H9 (cell line): ENCODE measurements at places on chromosomes 7 and 10. TPM values are rescaled to one million over a fixed set of nuclear protein-coding genes. Genes with fewer than 3 reads are reported as not detected.
A peak's percentile ranks its signal among the peaks of the same experiment; 100 is the strongest.

The GBX1 gene
- not detected in 2 replicates for total RNA-seq

GRCh38 chr10:62149621-62150020 lies 119.0 kb downstream of the RTKN2 start:
- no peak overlapping the region for H3K27ac ChIP-seq
- no peaks in the 10 kb centered on the region; the same call in 2 of the 3 replicates for H3K36me3 ChIP-seq
- H3K27me3 ChIP-seq = no peaks in the 10 kb centered on the region
- no peak overlapping the region for H3K4me3 ChIP-seq
- DNase-seq = no peak

DNA sequence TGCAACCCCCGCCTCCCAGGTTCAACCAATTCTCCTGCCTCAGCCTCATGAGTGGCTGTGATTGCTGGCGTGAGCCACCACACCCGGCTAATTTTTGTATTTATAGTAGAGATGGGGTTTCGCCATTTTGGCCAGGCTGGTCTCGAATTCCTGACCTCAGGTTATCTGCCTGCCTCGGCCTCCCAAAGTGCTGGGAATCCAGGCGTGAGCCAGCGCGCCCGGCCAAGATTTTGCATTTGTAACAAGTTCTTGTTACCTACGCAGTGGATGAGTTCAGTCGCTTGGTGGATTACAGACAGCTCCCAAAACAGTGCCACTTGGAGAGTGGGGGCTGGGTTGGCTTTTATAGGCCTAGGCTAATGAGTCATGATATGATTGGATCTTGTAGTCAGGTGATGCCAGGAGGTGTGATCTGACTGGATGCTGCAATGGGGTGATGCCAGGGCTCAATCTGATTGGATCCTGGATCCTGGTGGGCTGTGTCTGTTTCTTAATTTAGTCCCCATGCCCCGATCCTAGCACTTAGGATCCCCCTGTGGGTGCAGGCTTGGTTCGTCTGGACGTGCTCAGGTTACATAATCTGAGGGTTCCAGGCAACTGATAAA lies 20.3 kb downstream of the SBDS start:
- H3K27ac ChIP-seq = no peak overlapping the region
- no peaks in the 10 kb centered on the region for H3K36me3 ChIP-seq
- no peak for DNase-seq
- H3K27me3 ChIP-seq = no peaks in the 10 kb centered on the region
- H3K4me1 ChIP-seq = no peaks in the 10 kb centered on the region

DNA sequence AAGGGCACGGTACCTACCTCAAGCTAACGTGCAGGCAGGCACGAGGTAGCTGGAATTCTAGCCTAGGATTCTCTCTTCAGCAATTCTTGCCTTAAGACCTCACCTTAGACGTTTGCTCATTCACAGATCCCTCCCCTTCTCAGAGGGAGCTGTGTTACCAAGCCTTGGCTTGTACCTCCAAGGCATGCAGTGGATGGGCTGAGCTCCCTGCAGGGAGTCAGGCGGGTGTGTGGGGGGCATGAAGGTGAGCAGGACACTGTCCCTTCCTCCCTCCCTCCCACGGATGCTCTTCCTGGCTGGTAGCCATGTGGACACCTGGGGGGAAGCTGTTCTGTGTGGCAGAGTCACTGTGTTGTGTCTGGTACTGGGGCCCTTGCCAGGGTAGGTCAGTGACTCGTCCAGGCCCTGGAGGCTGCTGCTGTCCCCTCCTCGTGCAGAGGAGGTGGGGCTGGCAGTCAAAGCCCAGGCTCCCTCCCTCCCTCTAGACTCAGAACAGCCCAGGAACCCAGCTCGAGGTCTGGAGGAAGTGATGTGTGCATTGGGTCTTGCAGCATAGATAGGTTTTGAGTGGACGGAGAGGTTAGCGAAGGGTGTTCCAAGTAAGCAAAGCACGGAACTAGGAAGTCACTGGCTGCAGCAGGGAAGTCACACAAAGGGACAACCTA lies 222.2 kb upstream of the SH2B2 start:
- DNase-seq = no peak
- no peak overlapping the region for H3K4me3 ChIP-seq
- H3K27ac ChIP-seq = no peak overlapping the region
- H3K4me1 ChIP-seq = peaks cover 2% of the 10 kb centered on the region
- peaks cover 5% of the 10 kb centered on the region; the same call in 1 of the 2 replicates for H3K36me3 ChIP-seq
- H3K27me3 ChIP-seq = no peaks in the 10 kb centered on the region

The SYT15B gene
- total RNA-seq = 0.24 TPM in 1 of 2 replicates, not detected in the other

GRCh38 chr10:11397980-11398580 lies 213.4 kb downstream of the USP6NL start:
- DNase-seq = no peak
- H3K4me1 ChIP-seq = no peaks in the 10 kb centered on the region
- H3K27me3 ChIP-seq = no peaks in the 10 kb centered on the region
- H3K27ac ChIP-seq = no peak overlapping the region

DNA sequence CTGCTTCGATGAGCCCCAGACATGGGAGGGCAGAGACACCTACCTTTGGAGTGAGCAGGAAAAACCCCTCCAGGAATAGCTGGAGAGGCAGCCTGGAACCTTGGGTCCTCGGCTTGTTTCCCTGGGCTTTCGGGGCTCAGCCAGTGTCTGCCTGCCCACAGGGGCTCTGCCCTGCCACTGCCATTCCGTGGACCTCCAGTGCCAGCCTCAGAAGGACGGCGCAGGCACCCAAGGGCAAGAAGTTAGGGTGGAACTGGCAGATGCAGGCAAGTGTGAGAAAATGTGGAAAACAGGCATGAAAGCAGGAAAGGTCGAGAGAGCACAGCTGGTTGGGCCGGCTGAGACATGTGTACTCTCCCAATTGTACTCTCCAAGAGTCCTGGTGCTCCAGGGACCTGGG lies 281.5 kb downstream of the GRID1 start:
- no peaks in the 10 kb centered on the region for H3K27me3 ChIP-seq
- H3K27ac ChIP-seq = no peak overlapping the region
- H3K36me3 ChIP-seq = no peaks in the 10 kb centered on the region
- no peak overlapping the region for H3K4me3 ChIP-seq
- peak; percentile 17 for DNase-seq
- no peaks in the 10 kb centered on the region for H3K4me1 ChIP-seq

GRCh38 chr7:85405016-85405902 lies 218.4 kb upstream of the SEMA3D start:
- no peaks in the 10 kb centered on the region for H3K27me3 ChIP-seq
- H3K4me3 ChIP-seq = no peak overlapping the region
- H3K4me1 ChIP-seq = no peaks in the 10 kb centered on the region
- no peak for DNase-seq
- H3K27ac ChIP-seq = no peak overlapping the region

The ANKRD1 gene
- 0.11 and 0.13 TPM in 2 replicates for total RNA-seq

GRCh38 chr10:37975401-37975991 lies 951 bp downstream of the ZNF25 start:
- peaks cover 3% of the 10 kb centered on the region for H3K36me3 ChIP-seq
- H3K27me3 ChIP-seq = no peaks in the 10 kb centered on the region
- peak overlapping the region; percentile 88 for H3K4me3 ChIP-seq
- no peak for DNase-seq
- no peaks in the 10 kb centered on the region for H3K4me1 ChIP-seq
- H3K27ac ChIP-seq = no peak overlapping the region

The TUBGCP2 gene
- 52.4 and 53.5 TPM in 2 replicates for total RNA-seq

GRCh38 chr10:118520116-118520742 lies 75.2 kb downstream of the PRLHR start:
- 0 out of 2 replicates have a peak, but pooled peaks cover 2% of the 10 kb centered on the region for H3K36me3 ChIP-seq
- H3K27me3 ChIP-seq = no peaks in the 10 kb centered on the region
- H3K4me1 ChIP-seq = peaks cover 8% of the 10 kb centered on the region; the same call in 1 of the 2 replicates
- no peak overlapping the region for H3K27ac ChIP-seq
- no peak for DNase-seq

The NOC3L gene
- 34.8 and 35.8 TPM in 2 replicates for total RNA-seq

GRCh38 chr10:126242397-126243260 lies 145.6 kb downstream of the ADAM12 start:
- no peaks in the 10 kb centered on the region for H3K4me1 ChIP-seq
- H3K27me3 ChIP-seq = no peaks in the 10 kb centered on the region
- H3K4me3 ChIP-seq = no peak overlapping the region
- no peak for DNase-seq

The CPA1 gene
- total RNA-seq = not detected in 2 replicates

The PILRA gene
- total RNA-seq = 3.2 and 3.3 TPM in 2 replicates

GRCh38 chr10:52276986-52277385 lies 37.1 kb upstream of the DKK1 start:
- H3K36me3 ChIP-seq = no peaks in the 10 kb centered on the region; the same call in none of the 2 replicates
- no peak for DNase-seq
- no peaks in the 10 kb centered on the region for H3K4me1 ChIP-seq
- no peaks in the 10 kb centered on the region for H3K27me3 ChIP-seq
- no peak overlapping the region for H3K27ac ChIP-seq
